CD4-positive, alpha-beta T cell treated with Interleukin-12 subunit alpha and Interleukin-12 subunit beta, for 1 hour (primary cell): ENCODE measurements at places on chromosomes 11 and 22.

DNA sequence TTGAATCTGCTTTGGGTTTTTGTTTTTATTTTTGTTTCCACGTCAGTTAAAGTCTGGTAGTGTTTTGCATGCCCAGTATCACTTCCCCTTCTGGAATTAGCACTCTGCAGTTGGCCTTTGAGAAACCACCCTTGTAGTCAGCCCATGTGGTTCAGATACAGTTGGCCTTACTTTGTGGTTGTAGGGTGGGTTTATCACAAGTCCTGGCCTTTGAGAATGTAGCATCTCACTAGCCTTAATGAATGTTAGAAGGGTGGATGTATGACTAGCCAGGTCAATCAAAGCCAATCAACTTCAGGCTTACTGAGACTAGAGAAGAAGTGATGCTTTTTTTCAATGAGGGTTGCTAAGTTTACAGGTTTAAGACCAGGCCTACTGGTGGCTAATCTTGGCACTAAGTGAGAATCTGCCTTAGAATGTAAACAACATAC lies 19.8 kb downstream of the ARL14EP start:
- no peak for DNase-seq

- DNase-seq = no peak
These were observed 22.5 kb downstream of the GSTT2B start for GRCh38 chr22:23938328-23939016.

GRCh38 chr11:12413141-12414052 lies 36.0 kb downstream of the PARVA start:
- no peak for DNase-seq

DNA sequence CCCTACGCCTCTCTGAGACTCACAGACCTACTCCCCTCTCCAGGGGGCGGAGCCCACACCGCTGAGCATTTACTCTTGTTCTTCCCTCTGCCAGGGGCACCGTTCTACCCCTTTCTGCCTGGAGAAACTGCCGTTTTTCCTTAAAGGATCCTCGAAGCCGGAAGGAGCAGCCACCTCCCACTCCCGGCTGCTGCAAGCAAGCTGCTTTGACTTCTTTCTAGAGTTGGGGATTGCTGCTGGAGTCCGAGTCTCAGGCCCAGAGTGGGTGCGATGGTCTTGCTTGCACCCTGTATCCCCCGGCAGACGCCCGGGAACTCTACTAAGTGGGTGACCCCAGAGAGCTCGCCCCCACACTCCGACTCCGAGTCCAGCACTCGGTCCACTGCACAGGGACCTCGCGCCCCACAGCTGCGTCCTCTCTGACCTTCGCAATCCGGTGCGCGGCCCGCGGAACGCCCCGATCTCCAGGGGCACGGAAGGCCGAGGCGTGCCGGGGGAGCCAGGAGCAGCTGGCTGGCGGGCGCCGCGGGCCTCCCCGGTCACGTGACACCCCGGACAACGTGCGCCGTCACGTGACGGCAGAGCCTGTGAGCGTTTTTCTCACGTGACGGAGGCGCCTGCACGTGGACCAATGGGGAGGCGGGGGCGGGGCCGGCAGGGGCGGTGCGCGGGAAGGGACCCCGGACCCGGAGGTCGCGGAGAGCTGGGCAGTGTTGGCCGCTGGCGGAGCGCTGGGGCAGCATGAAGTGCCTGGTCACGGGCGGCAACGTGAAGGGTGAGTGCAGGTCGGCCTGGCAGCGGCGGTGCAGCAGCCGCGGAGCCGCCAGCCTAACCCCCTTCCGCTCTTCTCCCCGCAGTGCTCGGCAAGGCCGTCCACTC lies at the start of gene RAD9A:
TSS of gene RAD9A (plus strand) at position 683 of the 879 bp plus-strand sequence. CDS start at position 742, 59 bp downstream.
- DNase-seq = peak; percentile 92

GRCh38 chr22:24699876-24700275 lies 74.6 kb downstream of the PIWIL3 start:
- DNase-seq = no peak

DNA sequence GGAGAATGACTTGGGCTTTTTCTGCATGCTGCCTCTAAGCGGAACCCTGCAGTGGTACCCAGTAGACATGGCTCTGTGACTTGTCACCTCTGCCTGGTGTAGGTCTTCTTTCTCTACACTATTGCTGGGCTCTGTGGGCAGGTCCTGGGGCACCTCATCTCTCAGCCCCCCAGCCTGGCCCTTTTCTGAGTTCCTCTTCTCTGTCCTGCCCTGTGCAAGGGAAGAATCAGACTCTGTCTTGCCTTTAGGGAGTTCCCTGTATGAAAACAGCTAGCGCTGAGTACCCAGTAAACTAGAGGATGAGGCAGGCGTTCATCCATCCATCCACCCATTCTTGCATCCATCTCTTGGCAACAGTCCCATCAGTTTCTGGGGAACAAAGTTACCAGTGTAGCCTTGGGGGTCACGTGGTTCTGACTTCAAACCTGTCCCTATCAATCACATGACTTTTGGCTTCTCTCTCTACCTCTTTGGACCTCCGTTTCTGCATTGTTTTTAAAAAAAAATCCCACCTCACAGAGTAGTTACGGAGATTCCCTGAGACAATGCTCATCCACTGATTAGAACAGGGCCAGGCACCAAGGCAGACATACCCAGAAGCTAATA lies 86.4 kb upstream of the WNT11 start:
- DNase-seq = no peak

- no peak for DNase-seq
These were observed 33.4 kb downstream of the SIK2 start for GRCh38 chr11:111635706-111636045.

- no peak for DNase-seq
These were observed 162.6 kb downstream of the BUD13 start for GRCh38 chr11:116610190-116610589.

GRCh38 chr11:17699147-17700114 lies 19.9 kb upstream of the MYOD1 start:
- no peak for DNase-seq

DNA sequence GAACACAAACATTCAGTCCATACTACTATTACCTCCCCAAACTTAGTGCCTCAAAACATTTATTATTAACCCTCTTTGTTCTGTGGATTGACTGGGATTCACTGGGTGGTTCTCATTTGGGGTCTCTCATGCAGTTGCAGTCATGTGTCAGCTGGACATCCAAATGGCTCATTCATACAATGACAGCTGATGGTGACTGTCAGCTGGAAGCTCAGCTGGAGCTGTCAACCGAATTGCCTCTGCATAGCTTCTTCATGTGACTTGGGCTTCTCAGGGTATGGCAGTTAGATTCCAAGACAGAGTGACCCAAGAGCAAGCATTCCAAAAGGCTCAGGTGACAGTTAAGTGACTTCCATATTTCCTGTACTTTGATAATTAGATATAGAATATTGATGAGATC lies 85.2 kb downstream of the CCDC34 start:
- no peak for DNase-seq

DNA sequence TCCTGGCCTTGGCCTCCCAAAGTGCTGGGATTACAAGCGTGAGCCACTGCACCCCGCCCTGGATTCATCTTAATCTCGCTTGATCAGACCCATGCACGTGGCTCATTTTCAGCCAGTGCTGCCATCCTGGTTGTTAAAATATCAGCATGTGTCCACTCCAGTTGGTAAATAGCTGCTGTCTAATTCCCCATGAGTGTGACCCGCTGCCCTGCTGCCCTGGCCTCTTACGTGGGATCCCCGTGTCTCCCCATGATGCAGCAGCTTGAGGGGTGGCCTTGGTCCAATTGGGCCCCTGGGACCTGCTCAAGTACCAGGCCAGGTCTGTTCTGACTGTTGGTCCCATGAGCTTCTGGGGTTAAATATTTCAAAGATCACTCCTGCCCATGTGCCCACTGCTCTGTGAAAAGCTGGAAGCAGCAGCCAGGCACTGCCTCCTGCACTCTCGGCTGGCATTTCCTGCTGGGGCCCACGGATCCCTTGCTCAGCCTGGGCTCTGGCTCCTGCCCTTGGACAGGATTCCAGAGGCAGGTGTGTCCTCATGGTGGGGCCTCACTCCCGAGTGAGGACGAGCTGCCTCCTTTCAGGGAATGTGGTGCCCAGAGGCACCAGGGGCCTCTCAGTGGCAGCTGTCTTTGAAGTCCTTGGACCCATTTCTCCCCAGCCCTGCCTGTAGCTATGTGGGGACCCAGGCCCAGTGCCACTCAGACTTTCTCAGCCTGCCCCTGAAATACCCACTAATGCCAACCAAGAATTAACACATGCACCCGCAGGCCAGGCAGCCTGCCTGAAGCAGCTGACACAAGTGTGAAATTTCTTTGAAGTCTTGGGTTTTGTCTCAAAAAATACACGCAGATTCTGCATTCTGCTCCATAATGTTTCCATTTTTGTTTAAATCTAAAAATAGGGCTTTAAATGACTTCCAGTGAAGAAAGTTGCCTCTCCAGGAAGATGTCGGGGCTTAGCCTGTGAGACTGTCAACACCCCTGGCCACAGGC lies 38.1 kb upstream of the PRDM11 start:
- no peak for DNase-seq

GRCh38 chr22:30424534-30425326 lies 838 bp upstream of the MTFP1 start:
- DNase-seq = no peak

DNA sequence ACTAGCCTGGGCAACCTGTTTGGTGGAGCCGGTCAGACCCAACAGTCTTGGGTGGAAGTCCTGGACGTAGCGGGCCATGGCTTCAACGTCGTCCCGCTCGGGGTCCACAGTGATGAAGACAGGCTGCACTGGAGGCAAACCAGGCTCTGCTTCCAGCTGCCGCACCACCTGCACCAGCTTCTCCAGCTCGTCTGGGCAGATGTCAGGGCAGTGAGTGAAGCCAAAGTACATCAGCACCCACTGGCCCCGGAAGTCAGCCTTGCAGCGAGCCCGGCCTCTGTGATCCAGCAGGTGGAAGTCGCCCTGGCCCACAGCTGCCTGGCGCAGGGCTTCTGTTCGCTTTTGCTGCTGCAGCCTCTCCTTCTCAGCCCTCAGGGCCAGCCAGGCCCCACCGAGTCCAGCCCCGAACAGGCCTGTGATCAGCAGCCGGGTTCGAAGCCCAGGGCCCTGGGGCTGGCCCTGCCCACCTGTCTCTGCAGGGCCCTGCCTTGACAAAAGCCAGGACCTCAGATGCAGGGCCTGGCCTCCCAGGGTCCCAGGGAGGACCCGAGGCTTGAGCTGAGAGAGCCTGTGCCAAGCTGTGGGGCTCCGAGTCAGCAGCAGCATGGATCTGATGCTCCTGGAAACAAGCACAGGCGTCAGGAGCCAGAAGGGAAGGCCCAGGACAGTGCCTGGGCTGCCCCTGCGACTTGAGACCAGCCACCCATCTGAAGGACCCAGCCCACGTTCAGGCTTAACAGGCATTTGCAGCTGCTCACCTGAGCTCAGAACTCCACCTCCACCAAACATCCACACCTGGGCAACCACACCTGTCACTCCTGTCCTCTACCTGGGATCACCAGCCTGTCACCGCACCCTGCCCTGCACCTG lies 1.4 kb downstream of the SCO2 start:
- no peak for DNase-seq

DNA sequence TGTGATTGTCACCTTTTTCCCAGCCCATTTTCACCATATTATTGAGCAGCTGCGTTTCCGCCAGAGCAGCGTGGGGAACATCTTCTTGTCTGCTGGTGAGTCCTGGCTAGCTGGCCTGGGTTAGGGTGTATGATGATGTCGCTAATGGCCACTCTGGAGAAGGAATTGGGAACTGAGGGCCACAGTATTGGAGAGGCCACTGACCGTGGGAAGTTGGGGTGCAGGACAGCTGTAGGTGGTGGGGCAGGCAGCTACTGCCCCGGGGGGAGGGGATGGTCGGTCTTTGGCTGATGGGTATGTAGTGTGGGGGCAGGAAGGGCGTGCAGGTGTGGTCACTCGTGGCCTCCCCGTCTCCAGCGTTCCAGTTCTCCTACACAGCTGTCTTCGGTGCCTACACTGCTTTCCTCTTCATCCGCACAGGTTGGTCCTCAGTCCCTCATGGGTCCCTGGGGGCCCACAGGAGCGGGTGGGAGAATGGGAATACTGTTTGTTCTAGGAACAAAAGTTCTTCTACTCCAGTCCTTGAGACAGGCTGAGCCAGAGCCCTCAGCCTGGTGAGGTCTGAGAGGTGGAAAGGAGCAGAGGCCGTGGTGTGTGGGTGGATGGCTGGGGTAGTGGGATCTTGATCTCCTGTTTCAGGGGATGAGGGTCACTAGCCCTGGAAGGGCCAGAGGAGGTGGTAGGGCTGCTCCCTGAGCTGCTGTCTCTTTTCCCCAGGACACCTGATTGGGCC lies 2.1 kb downstream of the RCE1 start:
- no peak for DNase-seq

GRCh38 chr11:11359611-11360010 lies 6.6 kb upstream of the CSNK2A3 start:
- DNase-seq = no peak

DNA sequence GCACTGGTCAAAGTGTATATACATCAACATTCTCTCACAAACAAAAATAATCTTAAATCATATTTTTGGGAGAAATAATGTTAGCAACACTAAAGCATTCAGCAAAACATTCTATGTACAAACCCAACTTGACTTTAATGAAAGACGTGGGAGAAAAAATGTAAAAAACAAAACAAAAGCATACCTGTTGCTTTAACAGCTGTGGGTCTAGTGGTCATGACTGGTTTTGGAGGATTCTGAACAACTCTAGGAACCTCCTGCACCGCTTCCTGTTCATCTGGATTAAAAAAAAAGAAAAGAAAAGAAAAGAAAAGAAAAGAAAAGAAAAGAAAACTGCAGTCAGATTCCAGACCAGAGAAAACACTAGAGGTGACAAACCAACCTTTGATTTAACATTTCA lies 2.1 kb downstream of the FNBP4 start:
- DNase-seq = no peak

DNA sequence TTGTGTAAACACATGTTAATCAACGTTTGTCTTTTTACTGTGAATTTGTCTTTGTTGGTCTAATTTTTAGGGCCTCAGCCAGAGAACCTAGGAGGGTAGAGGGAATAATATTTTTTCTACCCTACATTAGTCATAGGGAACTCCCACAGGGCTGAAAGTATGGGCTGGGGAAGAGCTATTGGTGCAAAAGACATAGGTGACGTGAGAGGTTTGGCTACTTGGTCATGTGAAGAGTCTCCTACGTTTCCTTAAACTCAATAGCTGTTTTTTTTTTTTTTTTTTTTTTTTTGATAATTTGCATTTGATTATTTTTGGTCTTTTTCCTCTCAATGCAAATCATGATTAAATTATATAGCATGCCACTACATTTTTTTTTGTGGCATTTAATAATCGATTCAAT lies 15.9 kb upstream of the MMP7 start:
- DNase-seq = no peak

DNA sequence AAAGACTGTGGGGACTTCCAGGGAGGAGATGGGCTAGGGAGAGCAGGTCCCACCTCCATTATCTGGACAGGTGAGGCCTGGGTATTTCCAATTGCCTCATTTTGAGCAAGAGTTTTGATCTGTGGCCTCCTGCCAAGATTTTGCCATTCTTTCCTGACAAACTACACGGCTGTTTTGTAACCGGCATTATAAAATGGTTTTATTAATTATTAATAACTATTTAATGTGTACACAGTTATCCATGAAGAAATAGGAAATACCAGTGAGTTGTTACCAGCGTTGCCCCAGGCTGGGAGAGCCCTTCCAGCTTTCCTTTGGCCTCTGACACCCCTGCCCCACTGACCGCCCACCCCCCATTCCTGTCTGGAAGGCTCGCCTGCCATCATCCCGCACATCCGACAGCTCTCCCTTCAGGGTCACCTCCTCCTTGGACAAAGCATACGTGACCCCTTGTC lies 14.9 kb upstream of the SEC14L3 start:
- no peak for DNase-seq
